ENCODE measurements at places on chromosomes 5 and 9.

DNA sequence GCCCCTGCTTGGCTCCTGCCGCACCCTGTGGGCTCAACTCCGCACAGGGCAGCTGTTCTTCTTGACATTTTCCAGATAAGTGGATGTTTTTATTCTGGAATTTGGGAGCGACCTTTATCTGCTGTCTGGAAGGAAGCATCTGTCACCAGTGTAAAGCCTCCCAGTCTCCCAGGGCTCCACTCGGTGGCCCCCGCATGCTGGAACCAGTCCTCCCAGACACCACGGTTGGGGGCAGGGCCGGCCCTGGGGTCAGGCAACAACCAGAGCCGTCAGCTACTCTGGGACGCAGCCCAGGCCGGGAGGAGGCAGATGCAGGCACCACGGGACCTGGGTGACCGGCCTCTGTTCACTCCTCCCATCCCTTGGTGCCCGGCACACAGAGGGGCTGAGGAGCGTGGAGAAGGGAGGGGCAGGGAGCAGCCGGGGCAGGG is 92.8 kb upstream of the ADAMTS2 start:
- no peak for DNase-seq

- DNase-seq: no peak
Observed at GRCh38 chr9:84667571-84668195, 1.8 kb upstream of the NTRK2 start.

- DNase-seq: no peak
Observed at GRCh38 chr5:8839361-8840055, 706.4 kb downstream of the SEMA5A start.

GRCh38 chr5:140176031-140176387 is 1.0 kb downstream of the CYSTM1 start:
- no peak for DNase-seq

DNA sequence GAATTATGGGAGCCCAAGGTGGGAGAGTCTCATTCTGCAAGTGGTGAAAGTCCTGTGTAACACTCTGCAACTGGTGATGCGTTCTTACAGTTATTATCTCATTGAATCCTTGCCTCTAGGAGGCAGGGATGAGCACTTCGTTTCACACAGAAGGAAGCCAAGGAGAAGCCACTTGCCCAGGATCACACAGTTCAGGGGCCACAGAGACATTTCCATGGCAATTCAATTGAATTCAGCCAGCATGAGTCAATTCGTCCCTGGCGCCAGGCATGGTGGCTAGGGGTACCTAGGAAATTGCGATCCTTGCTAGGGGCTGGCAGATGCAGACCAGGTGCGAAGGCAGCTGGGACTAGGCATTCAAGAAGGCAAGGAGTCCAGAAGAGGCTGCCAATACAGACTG is 26.2 kb downstream of the LHX2 start:
- no peak for DNase-seq
